NCI-H1105 (cell line): ENCODE measurements at places on chromosomes 4 and X.

DNA sequence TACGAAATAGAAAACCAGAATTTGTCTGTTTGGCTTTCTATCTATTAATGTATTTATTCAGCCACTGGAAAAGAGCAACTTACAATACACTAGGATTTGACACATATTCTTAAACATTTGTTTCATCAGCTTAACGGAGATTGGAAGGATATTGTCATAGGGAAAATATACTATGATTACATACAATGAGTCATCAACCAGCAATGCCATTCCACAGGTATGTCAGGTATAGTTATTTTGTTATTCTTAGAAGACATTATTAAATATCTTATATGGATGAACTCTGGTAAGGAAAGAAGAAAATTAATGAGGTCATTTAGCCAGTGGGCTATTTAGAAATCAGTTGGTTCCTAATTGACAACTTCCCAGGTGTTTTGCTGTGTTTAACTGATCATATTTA, 926.6 kb downstream of the STIM2 start:
- no peak for DNase-seq

- DNase-seq: no peak
Measured at GRCh38 chr4:125573786-125574185, 259.0 kb downstream of the FAT4 start.

DNA sequence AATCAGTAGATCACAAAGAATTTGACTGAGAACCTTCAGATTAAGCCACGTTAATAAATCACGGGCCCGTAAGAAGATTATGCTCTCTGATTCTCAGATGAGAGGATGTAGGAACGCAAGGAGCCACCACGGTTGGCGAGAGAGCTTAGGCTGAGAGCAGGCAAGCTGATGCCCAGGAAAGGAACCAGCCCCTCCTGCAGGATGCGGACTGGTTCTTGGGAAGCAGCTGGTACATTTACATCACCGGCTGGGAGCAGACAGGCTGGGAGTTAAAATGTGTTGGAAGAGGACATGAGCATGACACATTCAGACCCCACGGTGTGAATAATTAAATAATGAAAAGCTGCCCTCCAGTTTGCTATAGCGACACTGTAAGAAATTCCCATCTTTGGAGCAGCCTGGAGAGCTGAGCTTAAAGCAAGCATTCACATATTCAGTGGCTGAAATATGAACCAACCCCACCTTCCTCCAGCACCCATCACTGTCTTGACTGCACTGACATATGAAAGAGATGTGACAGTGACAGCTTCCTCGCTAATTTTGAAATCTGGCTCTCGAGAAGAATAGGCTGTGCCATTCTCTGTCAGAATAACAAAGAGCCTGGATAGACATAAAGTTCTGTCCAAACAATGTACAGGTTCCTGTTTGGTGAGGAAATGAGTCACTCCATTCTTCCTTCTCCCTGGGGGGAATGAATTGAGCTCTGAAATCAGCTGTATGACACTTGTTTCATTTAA, 33.1 kb downstream of the LNX1 start:
- no peak for DNase-seq

DNA sequence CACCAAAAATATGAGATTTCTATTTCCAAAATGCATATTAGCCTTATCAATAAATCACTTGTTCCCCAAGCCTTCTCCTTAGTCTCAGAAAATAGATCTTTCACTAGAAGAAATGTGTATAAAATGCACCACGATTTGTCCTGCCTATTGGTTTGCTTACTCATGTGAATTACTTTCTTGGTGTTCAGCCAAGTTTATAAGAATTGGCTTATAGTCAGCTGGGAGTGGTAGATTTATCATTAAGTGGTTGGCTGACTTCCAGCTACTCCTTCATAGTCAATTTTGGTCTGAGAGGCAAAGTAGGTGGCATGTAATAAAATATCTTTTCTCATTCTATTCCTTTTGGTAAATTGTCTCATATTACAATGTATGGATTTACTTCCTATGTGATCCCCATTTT, 1.3 kb downstream of the SULT1E1 start:
- DNase-seq: peak; percentile 77

DNA sequence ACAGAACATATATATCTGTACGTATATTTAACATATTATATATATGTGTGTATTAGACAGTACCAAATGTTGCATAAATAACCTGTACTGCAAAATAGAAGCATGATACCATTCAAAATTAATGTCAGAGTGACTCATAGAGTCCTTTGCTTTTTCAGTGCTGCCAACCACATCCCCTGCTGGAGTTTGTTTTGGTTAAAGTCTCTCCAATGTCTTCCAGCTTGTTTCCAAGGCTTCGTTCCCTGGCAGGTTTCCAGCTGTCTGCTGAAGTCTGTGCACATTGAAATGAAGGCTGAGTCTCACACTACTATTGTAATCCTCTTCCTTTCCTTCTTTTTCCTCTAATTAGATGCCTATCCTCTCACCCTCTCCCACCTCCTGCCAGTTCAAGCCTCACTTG, 14.9 kb downstream of the NRK start:
- no peak for DNase-seq

- no peak for DNase-seq
Measured at GRCh38 chrX:98607739-98608138, 1724.0 kb downstream of the RPA4 start.

DNA sequence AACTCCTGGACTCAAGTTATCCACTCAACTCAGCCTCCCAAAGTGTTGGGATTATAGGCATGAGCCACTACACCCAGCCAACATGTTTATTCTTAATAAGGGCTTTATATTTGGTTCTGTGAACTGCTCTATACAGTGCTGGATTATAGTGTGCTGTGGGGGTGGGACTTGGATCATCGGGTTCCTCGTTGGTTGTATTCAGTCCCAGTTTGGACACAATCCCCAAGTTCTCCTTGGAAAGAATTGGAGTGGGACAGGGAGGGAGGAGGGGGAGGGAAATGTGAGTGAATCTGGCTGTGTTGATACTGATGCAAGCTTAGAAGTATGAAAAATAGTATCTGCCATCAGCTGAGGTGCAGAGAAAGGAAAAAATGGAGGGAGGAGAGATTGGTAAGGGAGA, 121.3 kb downstream of the KIT start:
- DNase-seq: no peak

GRCh38 chr4:19592391-19592790, 659.3 kb upstream of the SLIT2 start:
- no peak for DNase-seq
